Activated CD4-positive, alpha-beta memory T cell treated with anti-CD3 and anti-CD28 coated beads for 36 hours (primary cell): ENCODE measurements at places on chromosomes 11 and 22.

DNA sequence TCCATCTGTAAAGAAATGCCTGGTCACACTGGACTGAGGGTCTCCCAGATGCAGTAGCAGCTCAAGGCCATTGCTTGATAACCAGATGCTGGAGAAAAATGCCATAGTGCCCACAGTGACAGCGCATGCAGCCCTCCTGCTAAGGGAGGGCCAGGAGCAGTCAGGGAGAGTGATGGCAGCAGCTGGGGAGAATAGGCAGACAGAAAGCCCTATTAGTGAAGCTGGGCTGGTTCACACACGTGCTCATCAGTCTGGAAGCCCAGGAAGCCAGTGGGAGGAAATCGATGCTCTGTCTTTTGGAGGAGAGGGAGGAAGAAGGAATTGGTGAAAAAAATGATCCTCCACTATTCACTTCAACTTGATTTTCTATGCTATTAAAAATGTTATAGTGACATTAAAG, 82.9 kb downstream of the OSBP2 start:
- no peaks in the 10 kb centered on the region for H3K36me3 ChIP-seq
- no peaks in the 10 kb centered on the region for H3K4me1 ChIP-seq
- no peak overlapping the region for H3K27ac ChIP-seq
- no peak overlapping the region for H3K4me3 ChIP-seq
- no peaks in the 10 kb centered on the region for H3K27me3 ChIP-seq
- DNase-seq: no peak

GRCh38 chr11:119056421-119056999, 495 bp downstream of the HYOU1 start:
- peak overlapping the region; percentile 94 for H3K27ac ChIP-seq
- peak overlapping the region; percentile 96 for H3K4me3 ChIP-seq
- peaks cover 38% of the 10 kb centered on the region for H3K36me3 ChIP-seq
- H3K4me1 ChIP-seq: peaks cover 44% of the 10 kb centered on the region
- H3K27me3 ChIP-seq: no peaks in the 10 kb centered on the region

GRCh38 chr22:30262917-30263741, 3.5 kb downstream of the OSM start:
- peak overlapping the region; percentile 69 for H3K27ac ChIP-seq
- peaks cover 34% of the 10 kb centered on the region for H3K4me1 ChIP-seq
- H3K4me3 ChIP-seq: peak overlapping the region; percentile 71
- no peaks in the 10 kb centered on the region for H3K27me3 ChIP-seq
- peak; percentile 86 for DNase-seq

GRCh38 chr11:2890466-2891294, 5.1 kb upstream of the CDKN1C start:
- H3K27ac ChIP-seq: no peak overlapping the region
- no peak for DNase-seq
- no peak overlapping the region for H3K4me3 ChIP-seq
- H3K27me3 ChIP-seq: no peaks in the 10 kb centered on the region
- H3K4me1 ChIP-seq: peaks cover 13% of the 10 kb centered on the region

- no peaks in the 10 kb centered on the region for H3K4me1 ChIP-seq
- DNase-seq: no peak
- H3K27me3 ChIP-seq: no peaks in the 10 kb centered on the region
- no peak overlapping the region for H3K27ac ChIP-seq
Observed at GRCh38 chr11:114880442-114880841, 202.1 kb downstream of the NXPE2 start.

- H3K36me3 ChIP-seq: no peaks in the 10 kb centered on the region
- H3K27ac ChIP-seq: no peak overlapping the region
- no peak overlapping the region for H3K4me3 ChIP-seq
- DNase-seq: no peak
- no peaks in the 10 kb centered on the region for H3K4me1 ChIP-seq
Observed at GRCh38 chr22:32545801-32546200, 71.2 kb downstream of the FBXO7 start.

DNA sequence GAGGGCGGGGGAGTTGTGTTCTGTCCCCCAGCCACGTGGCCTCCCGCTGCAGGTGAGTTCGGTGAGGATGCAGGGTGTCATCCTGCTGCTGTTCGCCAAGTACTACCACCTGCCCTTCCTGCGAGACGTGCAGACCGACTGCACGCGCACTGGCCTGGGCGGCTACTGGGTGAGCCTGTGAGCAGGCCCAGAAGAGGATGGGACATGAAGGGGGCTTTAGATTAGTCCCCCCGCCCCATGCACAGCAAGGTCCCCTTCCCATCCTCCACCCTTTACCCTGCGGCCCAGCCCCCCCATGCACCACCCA, 4.1 kb downstream of the INPP5J start:
- H3K27me3 ChIP-seq: peaks cover 3% of the 10 kb centered on the region
- no peaks in the 10 kb centered on the region for H3K36me3 ChIP-seq
- no peaks in the 10 kb centered on the region for H3K4me1 ChIP-seq
- no peak for DNase-seq

GRCh38 chr11:46247659-46248058, 29.8 kb upstream of the CREB3L1 start:
- H3K4me1 ChIP-seq: peaks cover 17% of the 10 kb centered on the region
- H3K4me3 ChIP-seq: no peak overlapping the region
- DNase-seq: peak; percentile 57
- no peaks in the 10 kb centered on the region for H3K27me3 ChIP-seq
- H3K36me3 ChIP-seq: no peaks in the 10 kb centered on the region
- H3K27ac ChIP-seq: no peak overlapping the region

GRCh38 chr11:46237248-46238077, 40.0 kb upstream of the CREB3L1 start:
- no peaks in the 10 kb centered on the region for H3K36me3 ChIP-seq
- peaks cover 26% of the 10 kb centered on the region for H3K4me1 ChIP-seq
- peak overlapping the region; percentile 82 for H3K4me3 ChIP-seq
- peak; percentile 79 for DNase-seq
